ENCODE measurements at places on chromosomes 2 and 18.

- no peak for DNase-seq
Measured at GRCh38 chr2:148877403-148877740, 2.3 kb downstream of the KIF5C start.

GRCh38 chr18:6962571-6963451, 154.8 kb downstream of the LAMA1 start:
- DNase-seq: no peak

- no peak for DNase-seq
Measured at GRCh38 chr2:167953776-167954175, 293.6 kb downstream of the STK39 start.

- no peak for DNase-seq
Measured at GRCh38 chr18:62070302-62070701, 116.6 kb downstream of the PIGN start.

GRCh38 chr2:109623297-109623696, 9.1 kb downstream of the SOWAHC start:
- DNase-seq: no peak

GRCh38 chr2:151410485-151410834, 758 bp downstream of the RIF1 start:
- peak; percentile 59 for DNase-seq

DNA sequence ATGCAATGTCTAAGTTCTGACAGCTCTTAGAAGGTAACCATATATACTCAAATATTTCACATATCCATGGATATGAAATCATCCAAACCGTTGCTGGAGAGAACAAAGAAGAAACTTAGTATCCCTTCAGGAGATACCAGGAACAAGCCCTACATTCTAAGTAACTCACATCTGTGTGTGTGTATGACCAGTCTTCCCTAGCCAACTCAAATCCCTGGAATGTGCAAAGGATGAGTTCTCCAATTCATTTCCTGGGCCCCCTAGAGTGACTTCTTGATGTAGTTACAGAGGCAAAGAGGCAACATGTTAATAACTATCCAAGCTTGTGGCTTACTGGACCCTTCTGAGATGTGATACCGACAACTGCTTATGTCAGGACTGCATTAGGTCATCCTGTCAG, 20.1 kb downstream of the TPGS2 start:
- DNase-seq: no peak

- DNase-seq: peak; percentile 49
Measured at GRCh38 chr2:2577407-2577831, 246.3 kb upstream of the MYT1L start.

- no peak for DNase-seq
Measured at GRCh38 chr2:30367232-30368070, 79.6 kb upstream of the LCLAT1 start.

GRCh38 chr18:57209713-57210106, 62.8 kb downstream of the BOD1L2 start:
- DNase-seq: no peak

GRCh38 chr2:10184421-10184820, 61.9 kb downstream of the RRM2 start:
- DNase-seq: no peak

DNA sequence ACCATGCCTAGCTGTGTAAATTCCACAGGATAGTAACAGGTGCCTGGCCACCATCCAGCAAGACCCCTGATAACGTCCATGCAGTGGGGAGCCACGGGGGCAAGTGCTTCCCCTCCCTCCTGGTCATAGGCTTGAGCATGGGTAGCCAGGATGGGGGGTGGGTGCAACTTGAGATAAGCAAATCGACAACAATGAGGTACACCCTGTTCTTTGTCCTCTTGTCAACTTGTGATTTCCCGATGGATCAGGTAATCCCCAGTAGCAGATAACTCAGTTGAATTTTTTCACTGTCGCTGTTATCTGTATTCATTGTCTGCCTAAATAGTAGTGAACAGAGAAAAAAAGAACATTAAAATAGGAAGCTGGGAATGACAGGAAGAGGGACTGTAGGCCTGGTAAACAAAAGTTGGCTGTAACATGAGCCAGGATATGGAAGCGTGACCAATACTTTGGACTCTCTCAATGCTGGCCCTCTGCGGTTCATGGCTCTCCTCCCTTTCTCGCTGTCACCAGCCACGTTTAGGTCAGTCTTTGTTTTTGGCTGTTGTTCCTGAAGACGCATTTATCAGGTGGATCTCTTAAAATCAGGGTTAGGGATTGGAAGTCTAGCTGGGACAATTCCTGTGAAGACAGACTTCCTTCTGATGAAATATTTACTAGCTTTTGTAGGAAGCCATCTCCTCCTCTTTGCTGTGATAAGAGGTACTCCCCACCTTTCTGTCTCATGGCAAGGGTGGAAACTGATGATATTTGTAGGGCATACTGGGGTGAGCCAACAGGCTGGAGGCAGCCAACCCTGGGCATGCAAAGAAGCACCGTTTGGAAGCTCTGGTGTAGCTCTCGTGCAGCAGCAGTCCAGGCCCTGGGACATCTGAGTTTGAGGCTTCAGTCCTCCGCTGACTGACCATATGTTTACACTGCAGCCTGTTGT, 42.4 kb downstream of the TCF7L1 start:
- no peak for DNase-seq

DNA sequence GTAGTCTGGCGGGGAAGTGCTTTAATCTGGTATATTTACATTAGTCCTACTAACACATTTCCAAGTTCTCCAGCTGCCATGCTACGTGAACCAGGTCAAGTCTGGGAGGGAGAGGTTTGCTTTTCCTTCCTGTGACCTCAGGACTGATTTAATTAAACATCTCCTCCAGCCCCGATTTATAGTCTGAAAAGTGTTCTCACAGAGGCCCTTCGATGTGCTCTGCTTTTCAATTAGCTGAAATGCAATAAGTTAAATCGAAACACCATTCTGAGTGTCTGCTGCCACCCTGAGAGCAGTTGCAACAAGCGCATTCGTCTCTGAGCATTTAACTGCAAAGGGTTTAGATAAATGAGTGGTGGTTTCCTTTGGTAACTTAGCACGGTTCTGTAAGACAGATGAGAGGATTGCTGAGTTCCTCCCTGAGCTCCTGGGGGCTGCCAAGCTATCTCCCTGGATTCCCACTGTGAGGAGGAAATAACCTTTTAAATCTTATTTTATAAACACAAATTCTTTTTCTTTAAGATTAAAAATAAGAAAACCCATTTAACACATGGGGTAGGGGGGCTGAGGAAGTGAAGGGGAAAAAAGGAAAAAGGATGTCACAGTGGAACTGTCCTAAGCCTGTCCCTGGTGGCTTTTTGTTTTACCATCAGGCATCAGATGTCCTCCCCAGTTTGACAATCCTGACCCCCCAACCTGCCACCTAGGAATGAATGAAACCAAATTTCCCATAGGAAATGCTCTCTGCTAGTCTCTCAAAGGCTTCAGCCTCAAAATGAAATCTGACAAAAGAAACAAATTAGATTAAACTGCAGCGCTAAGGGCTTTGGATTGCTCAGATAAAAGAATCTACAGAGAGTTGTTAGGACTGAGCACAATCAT, 56.5 kb upstream of the CREB1 start:
- DNase-seq: peak; percentile 58

DNA sequence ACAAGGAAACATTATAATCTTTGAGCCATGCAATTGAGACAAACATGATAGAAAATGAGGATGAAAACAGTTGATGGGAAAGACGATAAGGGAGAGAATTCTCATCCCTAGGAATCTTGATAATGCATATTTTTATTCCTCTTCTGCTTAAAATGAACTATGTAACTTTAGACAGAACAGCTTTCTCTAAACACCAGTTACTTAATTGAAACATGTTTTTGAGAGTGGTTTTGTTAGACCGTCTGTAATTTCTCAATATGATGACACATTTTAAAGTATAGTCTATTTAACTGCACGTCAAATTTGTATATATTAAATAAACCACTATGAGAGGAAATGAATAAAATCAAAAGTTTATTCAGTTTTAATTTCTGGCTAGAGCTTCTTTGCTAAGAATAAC, 1453.9 kb upstream of the NXPH2 start:
- no peak for DNase-seq

DNA sequence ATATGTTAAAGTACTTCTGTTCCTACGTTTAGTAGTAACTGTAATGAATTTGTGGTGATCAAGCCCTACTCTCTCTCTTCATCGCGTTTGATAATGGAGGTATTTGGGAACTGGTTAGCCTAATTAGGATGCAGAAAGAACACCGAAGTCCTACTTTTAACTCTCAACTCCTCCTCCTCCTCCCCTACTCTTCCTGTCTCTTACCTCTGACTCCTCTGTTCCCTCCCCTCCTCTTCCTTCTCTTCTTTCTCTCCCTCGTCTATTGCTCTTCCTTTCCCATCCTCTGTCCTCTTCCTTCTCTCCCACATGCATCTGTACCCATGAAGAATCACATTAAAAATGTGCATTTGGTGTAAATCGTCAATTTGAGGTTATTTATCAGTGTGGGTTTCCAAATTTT, 57.8 kb downstream of the RMDN2 start:
- no peak for DNase-seq

DNA sequence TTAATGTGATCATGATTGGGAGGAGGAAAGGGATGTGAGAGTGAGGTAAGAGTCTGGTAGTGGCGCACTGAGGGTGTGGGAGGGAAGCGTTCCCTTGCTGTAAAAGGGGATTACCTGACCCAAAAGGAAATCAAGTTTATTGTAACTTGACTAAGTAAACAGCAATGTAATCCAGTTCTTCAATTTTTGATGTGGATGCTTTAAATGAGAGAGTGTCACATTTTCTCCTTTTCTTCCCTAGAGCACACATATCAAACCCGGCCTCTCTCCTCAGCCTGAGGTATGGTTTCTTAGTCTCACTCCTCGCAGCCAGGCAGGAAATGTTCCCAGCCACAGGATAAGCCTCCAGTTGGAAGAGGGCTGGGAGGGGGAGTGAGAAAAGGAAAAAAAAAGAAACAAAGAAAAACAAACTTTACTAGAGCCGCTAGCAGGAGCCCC, 688 bp upstream of the ARHGAP28 start:
- DNase-seq: no peak

DNA sequence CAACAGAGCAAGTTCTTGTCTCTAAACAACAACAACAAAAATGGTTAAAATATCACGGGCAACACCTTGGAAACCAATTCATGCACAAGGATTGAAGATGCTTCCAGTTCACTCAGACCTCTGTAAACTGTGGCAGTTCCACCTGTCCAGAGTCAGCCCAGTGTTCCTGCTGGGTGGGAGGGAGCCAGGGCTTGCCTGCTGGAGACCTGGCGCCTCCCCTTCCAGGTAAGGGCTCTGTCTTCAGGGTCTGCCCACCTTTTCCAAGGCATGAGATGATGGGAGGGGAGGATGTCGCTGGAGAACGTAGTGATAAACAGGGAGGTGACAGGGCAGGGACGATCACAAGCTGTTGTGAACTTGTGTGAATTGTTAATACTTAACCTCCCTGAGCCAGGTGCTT, 9.8 kb upstream of the GPC1 start:
- DNase-seq: peak; percentile 7

- DNase-seq: no peak
Measured at GRCh38 chr2:232236200-232236599, 142.4 kb upstream of the ALPP start.

- DNase-seq: no peak
Measured at GRCh38 chr18:48605408-48605845, 66.6 kb downstream of the CTIF start.

GRCh38 chr18:9475643-9476591, 604 bp downstream of the RALBP1 start:
- DNase-seq: no peak

- DNase-seq: no peak
Measured at GRCh38 chr2:50646226-50646625, 385.7 kb downstream of the NRXN1 start.

DNA sequence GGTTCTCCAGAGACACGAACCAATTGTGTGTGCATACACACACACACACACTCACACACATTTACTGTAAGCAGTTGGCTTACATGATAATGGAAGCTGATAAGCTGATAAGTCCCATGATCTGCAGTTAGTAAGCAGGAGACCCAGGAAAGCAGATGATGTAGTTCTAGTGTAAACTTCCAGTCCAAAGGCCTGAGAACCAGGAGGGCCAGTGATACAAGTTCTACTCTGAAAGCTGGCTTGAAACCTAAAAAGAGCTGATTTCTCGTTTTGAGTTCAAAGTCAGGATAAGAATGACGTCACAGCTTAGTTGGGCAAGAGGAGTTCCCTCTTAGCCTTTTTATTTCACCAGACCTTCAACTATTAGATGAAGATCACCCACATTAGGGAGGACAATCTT, 558.8 kb upstream of the PIK3C3 start:
- DNase-seq: no peak

DNA sequence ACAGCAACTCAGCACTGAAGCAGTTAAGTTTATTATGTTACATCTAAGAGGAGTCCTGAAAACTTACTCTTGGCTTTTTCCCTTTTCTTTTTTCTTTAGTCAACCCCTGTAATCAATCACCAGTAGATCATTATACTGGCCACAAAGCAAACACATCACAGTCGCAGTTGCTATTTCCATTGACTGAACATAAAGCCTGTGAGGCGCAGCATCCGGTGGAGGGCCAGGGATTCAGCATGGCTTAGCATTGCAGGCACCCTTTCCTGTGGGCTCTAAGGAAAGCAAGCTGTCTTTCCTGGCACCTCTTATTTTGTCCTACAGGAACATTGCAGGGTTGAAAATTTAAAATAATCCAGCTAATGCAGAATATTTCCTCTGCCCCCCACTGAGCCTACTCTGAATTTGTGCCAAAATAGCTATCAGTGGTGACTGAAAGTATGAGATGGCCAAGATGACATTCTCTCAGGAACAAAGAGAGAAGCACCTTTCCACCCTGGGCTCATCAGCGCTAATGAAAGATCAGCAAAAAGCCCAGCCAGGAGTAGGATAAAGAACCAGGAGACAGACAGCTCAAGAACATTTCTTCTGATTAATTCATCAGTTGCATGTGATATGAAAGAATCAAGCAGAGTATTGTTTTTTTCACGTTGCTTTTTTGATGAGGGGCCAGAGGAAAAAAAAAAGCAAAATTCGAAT, 85.3 kb upstream of the SULT1C3 start:
- DNase-seq: no peak

- DNase-seq: no peak
Measured at GRCh38 chr18:23943104-23943503, 71.5 kb upstream of the TTC39C start.

DNA sequence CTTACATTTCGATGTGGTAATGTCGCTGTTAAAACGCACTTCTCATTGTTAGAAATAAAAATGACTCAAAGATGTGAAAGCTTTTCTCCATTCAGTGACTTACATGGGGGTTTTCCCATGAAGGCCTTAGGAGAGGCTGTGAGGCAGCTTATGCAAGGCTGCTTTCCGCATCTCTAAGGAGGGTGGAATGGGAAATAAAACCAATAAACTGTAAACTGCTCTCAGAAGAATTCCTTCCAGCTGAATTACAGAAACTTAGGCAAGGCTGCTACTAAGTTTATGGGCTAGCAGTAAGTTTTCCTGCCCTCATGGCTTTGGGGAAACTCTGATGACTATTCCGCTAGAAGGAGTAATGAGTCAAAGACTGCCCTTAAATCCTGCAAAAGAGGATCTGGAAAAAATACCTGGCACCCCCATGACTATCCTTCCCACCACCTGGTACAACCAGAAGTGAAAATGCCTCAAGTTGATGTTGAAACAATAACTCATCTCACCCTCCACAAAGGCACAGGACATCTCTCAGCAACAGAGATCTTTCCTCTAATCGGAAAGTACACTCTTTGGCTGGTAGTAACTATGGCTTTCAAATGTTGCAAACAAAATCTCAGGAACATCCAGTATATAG, 97.7 kb upstream of the SMAD7 start:
- DNase-seq: no peak
